ENCODE measurements at places on chromosomes 3 and 15.

- DNase-seq, result no peak
These were observed 2.7 kb upstream of the FURIN start for GRCh38 chr15:90865702-90866101.

DNA sequence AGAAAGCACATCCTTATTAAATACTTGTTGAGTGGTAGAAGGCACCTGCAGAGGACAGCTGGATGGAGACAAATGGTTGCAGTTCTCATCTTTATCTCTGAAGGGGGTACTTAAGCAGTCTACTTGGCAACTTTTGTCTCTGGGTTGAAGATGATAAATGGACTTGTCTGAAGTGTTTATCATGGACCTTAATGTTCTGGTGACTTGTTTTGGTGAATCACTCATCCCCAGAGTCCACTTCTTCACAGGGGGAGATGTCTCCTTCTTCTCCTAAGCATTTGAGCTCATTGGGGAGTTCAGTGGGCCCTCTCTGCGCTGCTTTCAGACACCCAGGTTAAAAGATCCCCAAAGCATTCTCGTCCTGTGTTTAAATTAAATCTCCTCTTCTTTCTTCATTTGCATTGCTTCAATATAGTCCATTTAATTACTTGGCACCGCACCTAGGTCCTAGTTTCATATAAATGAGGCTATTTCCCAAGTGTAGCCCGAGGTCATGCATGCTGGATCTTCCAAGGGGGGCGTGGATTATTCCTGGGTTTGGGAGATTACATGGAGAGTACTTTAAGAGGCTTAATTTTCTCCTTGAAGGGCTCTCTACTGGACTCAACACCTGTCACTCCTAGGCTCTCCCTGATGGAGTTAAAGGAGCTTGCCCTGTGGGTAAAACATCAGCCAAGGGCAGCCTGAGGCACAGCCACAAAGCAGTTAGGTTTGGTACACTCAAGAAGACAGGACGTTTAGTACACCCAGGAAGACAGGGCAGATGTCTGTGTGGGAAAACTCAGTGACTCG, 239.3 kb upstream of the C2CD4B start:
- DNase-seq, result no peak

DNA sequence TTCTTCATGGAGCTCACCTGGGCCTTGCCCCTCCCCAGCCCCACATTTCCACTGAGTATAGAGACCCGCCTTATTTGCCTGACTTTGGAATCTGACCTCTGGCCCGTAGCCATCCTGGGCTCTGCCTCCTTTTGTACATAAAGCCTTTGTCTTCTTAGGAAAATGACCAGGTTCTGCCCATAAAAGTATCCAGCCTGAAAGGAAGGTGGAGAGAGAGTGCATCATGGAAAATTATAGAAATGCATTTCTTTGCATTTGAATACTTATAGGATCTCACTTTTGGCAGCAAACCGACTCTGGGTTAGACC, 3.6 kb upstream of the SH2D7 start:
- DNase-seq, result no peak

DNA sequence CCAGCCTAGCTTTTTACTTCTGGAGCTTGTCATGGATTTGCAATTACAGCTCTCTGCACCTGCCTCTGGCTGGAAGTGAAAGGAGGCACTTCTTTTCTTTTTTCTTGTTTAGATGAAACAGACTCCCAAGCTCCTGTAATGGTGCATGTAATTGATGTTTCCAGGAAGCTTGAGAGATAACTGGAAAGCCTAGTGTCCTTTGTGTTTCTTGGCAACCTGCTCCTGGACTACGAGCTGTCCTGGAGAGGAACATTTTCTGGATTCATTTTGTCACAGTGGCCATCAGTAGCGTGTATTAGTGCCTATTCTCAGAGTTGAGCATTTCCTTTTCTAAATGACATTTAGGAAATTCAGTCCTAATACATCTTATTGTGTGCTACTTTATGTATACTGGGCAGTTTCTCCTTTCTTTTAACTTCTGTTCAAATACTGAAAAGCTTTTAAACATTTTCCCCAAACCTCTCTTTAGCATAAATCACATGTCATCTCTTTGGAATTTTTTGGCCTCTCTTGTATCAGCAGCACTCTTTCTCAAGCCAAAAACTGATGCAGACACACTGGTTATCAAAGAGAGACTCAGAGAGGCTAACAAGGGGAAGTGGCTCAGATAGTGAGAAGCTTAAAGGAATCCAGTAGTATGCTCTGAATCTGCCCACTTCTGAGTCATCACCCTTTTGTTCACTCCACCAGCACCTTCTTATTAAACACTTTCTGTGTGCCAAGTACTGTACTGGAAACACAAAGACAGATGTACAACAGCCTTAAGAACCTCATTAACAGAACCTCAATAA, 62.6 kb upstream of the SLC2A2 start:
- DNase-seq, result no peak

DNA sequence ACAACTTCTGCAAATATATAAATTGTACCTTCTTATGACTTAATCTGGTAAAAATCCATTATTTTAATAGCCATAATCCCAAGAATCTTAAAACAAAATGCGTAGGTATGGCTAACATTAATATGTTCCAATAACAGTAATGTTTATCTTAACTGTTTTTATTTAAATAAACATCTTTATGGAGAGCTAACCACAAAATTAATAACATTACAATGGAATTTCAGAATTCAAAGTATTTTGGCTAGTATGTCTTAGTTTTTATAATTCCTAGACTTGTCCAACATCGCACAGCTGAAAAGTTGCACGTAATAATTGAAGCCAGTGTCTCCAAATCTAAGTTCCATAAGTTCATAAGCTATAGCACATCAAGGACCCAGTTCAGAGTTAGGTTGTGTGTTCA, 47.6 kb downstream of the ANKRD28 start:
- DNase-seq, result no peak

DNA sequence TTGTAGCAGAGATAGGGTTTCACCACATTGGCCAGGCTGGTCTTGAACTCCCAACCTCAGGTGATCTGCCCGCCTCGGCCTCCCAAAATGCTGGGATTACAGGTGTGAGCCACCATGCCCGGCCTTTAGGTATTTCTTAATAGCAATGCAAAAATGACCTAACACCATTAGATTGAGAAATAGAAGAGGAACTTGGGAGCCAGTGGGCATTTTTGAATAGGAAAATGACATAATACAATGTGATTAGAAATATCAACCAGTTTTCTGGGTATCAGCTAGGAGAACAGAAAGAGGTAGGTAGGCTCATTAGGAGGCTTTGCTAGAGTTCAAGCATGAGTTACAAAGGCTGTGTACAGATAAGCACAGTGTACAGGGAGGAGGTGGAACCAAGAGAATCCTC, 101.8 kb upstream of the TBC1D5 start:
- no peak for DNase-seq

DNA sequence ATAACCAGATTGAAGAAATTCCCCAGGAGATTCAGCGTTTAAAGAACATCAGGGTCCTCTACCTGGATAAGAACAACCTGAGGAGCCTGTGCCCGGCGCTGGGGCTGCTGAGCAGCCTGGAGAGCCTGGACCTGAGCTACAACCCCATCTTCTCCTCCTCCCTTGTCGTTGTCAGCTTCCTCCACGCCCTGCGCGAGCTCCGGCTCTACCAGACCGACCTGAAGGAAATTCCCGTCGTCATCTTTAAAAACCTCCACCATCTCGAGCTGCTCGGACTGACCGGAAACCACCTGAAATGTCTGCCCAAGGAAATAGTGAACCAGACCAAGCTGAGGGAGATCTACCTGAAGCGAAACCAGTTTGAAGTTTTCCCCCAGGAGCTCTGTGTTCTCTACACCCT, 9.4 kb upstream of the LRRC34 start:
- no peak for DNase-seq

Data from thyroid gland (tissue), 4 donors.